ENCODE measurements at places on chromosomes 16 and 17. TPM values are rescaled to one million over a fixed set of nuclear protein-coding genes. Genes with fewer than 3 reads are reported as not detected.

Gene MYL4
- total RNA-seq, result not detected

Gene GRIN2C
- not detected for total RNA-seq

Gene TBX2
- total RNA-seq, result 13.1 TPM

Gene CCL4
- total RNA-seq, result not detected

Gene PHF12
- total RNA-seq, result 23.2 TPM
